Fibroblast of skin of right biceps (primary cell): ENCODE measurements at places on chromosomes 4 and X.

DNA sequence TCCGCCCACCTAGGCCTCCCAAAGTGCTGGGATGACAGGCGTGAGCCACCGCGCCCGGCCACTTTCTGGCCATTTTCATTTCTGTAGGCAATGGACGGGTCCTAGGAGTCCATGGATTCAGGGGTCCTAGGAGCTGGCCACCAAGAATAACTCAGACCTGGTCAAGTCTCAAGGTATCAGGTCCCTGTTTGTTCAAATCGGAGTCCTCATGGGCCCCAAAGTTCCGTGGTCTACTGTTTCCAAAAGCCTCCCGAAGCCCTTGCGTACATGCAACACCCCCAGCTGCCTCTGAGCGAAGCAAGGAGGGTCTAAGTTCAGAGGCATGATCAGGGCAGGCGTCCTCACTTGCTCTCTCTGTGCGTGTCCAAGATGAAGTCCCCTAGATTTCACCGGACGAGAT is 30.1 kb downstream of the P2RY8 start:
- DNase-seq, result no peak

- DNase-seq, result no peak
These were observed 459.2 kb upstream of the GALNT7 start for GRCh38 chr4:172709376-172709775.

DNA sequence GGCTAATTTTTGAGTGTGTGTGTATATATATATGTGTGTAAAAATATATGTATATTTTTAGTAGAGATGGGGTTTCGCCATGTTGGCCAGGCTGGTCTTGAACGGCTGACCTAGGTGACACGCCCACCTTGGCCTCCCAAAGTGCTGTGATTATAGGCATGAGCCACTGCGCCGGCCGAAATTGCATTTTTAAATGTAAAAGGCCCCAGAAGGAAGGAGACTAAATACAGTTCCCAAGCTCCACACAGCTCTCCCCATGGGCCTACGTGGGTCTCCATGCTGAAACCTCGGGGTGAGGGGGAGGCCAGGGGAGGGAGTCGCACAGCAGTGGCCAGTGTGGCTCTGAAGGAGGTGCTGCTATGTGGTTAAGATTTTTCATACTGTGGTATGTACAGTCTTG is 12.8 kb upstream of the CDKN2AIP start:
- no peak for DNase-seq

GRCh38 chrX:24839331-24839730 is 145.6 kb downstream of the POLA1 start:
- no peak for DNase-seq

GRCh38 chr4:167873496-167873895 is 218.8 kb upstream of the ANXA10 start:
- peak; percentile 59 for DNase-seq
